OCI-M1 (cell line): ENCODE measurements at places on chromosomes 4 and X.

DNA sequence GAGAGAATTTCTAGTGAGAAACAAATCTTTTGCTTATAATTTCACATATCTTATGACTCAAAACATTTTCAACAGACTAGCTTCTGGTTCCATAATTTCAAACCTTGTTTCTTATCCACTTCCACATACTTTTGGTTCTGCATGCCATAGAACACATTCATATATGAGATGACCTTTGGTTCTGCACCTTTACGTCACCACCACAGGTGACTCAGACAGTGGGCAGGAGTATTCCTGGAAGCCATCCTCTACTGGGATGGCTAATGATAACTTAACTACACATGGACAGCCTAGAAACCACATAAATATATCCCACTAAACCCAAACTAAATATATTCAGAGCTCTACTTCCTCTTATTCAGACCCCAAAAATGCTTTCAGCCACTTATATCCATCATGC, 133.3 kb downstream of the DCK start:
- DNase-seq: no peak

DNA sequence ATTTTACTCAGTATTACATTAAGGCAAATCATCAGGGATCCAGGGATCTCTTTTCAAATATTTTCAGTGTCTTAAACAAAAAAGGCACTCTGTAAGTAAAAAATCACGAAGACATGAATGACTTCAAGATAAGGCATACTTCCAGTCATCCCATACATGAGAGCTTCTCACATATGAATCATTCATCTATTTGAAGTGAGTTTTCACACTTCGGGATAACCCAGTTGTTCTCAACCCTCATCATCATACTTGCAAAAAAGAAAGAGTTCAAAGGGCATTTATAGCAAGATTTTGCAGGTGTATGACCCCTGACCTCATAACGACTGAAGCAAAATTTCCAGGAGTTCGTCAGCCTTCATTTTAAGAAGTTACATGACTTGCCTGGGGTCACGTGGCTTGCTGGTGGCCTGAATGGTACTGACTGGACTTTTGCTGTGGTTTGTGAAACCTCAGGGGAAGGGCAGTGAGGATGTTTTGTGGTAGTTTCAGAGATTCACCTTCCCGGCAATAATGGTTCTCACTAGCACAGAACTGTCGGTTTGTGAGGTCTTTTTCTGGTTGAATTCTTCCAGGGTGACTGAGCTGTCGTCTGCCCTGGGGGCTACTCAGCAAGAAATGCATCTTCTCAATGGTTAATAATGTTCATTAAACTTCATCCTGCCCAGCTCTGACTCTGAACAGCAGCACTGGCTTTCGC, 115.8 kb upstream of the SHISA3 start:
- peak; percentile 33 for DNase-seq

- DNase-seq: no peak
These were observed 31.0 kb downstream of the DCTD start for GRCh38 chr4:182886205-182886604.

DNA sequence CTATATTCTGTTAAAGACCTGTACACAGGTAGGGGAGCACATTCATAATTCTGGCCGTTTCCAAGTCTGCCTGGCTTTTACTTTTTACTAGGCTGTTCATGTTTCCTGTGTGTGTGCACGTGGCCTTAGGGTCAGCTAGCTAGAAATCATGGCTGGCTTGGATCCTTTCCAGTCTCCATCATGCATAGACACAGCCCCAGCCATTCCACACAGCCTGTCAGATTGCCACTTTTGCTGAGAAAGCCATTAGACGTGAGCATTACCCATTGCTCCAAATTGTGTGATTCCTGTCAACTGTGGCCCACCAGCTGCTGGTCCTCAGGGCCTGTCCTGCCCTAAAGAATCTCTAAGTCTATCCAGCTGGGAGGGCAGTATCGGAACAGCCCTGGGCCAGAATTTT, 11.4 kb upstream of the SORCS2 start:
- DNase-seq: no peak

- no peak for DNase-seq
These were observed 1290.9 kb downstream of the PCDH18 start for GRCh38 chr4:136241221-136241986.

DNA sequence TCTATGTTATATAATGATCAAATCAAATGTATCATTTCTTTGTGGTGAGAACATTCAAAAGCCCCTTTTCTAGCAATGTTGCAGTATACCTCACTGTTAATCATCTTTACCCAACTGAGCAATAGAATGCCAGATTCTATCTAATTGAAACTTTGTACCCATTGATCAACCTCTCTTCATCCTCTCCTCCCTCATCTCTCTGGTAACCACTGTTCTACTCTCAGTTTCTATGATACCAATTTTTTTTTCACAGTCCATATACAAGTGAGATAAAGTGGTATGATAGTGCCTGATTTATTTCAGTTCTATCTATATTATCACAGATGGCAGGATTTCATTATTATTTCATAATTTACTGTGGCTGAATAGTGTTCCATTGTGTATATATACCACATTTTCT, 209.8 kb downstream of the SPCS3 start:
- DNase-seq: no peak

- DNase-seq: no peak
These were observed 8.7 kb upstream of the MSANTD1 start for GRCh38 chr4:3239998-3240920.

GRCh38 chrX:39903343-39903742, 194.4 kb downstream of the BCOR start:
- DNase-seq: no peak

GRCh38 chr4:71113294-71113693, 119.8 kb downstream of the DCK start:
- DNase-seq: peak; percentile 26

DNA sequence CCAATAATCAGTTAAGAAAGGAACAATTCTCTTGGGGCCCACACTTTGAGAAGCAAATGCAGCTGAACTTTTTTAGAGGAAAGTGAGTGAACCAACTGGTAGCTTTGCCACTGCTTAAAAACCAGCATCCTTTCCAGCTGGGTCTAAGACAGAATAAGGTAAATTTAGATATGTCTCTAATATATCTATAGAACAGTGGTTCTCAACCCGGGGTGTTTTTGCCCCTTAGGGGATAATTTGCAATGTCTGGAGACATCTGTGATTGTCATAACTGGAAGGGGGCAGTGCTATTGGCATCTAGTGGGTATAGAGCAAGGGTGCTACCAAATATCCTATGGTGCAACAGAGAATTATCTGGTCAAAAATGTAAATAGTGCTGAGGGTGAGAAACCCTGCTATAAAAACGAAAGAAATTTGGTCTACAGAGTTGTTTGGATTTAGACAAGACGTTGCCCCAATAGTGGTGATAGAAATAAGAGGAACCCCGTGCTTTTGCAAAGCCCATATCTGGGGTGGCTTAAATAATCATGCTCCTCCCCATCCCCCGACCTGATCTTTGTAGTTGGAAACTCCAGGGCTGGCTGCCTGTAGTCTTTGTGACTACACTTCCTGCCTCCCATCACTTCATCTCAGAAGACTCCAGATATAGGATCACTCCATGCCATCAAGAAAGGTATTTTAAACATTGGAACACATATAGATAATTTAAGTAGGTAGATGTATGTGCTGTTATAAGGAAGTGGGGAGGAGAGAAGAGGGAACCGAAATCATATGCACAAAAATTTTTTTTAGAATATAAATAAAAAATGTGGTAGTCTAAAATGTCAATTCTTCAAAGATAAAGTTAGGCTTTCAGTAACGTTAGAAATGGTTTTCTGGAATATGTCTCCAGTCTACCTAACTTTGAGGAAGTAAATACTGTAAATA, at the start of gene TLR7:
Gene TLR7 (plus strand): TSS at position 622 of the 927 bp plus-strand sequence. CDS start 507 bp downstream, outside the sequence.
- DNase-seq: no peak

GRCh38 chr4:1409491-1410425, 3.5 kb upstream of the NKX1-1 start:
- no peak for DNase-seq

DNA sequence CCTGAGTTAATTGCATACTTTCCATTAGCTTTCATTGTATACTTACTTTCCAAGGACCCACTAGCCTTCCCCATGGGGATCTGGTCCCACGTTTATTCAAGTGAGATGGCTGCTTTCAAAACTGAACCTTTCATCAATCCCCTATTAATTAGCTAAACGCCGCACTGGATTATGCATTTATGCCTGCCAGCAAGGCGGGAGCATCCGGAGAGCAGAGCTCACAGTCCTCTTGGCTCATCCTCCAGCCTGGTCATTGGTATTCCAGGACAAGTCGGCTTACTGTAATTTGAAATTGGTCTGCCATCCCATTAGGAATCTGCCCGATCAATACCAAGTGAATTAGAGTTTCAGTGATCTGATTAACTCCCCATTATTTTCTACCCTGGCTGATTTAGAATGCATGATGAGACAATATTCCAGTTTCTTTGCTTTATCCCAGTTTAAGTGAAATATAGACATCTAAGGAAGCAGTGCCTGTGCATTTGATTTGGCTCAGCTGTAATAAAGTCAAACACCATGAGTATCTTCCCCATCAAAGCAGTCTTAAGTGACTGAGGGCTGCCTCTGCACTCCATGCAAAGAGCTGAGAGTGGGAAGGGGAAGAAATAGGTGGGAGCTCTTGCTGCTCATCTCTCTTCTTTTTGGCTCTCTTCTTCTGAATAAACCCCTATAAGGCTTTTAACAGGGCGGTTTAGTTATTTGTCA, 411.4 kb downstream of the GPAT3 start:
- DNase-seq: no peak
